ENCODE measurements at places on chromosomes 13 and 19.

DNA sequence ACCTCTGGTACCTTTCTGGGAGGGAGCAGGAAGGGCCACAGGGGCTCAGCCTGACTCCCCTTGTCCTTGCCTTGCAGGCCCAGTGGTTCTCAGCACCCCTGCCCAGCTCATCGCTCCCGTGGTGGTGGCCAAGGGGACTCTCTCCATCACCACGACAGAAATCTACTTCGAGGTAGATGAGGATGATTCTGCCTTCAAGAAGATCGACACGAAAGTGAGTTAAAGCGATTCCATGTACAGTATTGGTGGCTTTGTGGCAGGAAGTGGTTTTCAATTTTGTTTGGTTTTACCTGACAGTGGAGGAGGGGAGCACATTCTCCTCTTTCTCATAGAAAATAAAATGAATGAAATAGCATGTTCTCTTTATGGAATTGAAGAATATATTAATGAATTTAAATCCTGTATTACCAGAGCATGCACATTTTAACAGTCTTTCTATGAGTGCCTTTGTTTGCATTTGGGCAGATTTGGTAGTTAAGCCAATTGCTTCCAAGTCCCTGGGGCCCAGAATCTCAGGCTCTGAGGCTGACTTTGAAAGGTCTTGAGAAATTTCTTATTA, 4.1 kb downstream of the MAB21L1 start:
- no peak for DNase-seq

DNA sequence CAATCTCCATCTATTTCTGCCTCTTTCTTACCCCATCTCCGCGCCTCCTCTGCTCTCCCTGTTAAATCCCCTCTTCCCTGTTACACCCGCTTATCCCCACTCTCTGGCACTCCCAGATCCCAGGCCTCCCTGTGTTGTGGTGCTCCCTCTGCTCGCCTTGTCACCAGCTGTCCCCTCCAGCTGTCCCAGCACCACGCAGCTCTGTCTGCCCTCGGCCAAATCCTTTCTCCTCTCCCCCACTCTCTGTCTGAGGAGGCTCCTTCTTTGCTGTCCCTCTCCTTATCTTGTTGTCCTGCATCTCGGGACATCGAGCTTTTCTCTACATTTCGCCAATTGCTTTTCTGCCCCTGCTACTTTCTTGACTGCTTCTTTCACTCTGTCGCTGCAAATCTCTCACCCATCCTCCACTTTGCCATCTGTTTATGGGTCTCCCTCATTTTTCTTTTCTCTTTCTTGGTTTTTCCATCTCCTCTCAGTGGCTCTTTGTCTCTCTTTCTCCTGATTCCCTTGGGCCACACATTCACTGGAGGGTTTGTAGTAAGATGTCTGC, 941 bp downstream of the ZNF160 start:
- no peak for DNase-seq

GRCh38 chr19:31560086-31561060, 211.1 kb upstream of the TSHZ3 start:
- DNase-seq, result no peak

- DNase-seq, result no peak
Measured at GRCh38 chr13:40552895-40553294, 113.5 kb downstream of the FOXO1 start.

DNA sequence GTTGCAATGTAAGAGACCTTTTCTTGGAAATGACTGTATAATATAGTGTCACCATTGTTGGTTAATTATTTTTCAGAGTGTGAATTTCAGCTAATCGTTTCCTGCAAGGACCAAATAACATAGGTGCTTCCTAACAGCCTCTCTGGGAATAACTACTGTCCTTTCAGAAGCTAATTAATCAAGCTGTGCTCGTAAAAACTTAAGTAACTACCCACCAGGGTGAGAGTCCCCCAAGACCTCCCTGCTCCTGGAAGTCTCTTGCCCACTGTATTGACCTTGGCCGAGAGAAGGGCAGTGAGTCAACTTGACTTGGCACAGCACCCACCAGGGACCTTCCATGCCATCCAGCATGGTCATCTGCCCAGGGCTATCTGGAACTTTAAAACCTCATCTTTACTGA, 50.3 kb downstream of the UQCRFS1 start:
- DNase-seq, result no peak

DNA sequence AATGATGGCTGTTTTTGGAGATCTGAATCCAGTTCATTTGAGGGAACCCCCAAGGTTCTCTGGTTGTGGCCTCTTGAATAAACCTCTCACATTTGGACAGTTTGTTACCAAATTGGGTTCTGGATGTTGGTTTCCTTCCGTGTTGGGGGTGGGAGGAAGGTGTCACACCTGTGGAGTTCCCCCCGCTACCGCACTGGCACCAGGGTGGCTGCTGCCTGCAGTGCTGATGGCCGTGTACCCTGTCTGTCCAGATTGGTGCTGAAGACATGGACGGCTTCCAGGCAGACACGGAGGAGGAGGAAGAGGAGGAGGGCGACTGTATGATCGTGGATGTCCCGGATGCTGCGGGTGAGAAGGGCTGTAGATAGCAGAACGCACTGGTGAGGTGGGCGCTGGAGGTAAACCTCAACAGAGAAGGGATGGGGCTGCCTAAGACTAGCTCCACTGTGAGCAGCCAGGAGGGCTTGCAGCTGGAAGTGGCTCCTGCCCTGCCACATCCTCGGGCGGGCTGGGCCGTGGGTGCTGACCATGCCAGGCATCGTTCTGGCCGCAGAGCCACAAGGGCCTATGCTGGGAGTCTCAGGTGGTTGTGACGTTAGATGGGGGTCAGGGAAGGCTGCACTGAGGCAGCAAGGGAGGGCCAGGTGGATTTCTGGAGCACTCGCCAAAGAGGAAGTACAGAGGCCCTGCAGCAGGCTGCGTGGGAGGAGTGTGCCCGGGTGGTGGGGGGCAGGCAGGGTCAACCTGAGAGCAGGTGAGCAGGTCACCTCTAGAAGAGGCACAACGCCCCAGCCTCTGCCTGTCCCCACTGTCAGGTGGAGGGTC, 15.4 kb downstream of the UBXN6 start:
- no peak for DNase-seq

- DNase-seq, result no peak
Measured at GRCh38 chr19:38706792-38707511, 37.3 kb downstream of the CAPN12 start.

DNA sequence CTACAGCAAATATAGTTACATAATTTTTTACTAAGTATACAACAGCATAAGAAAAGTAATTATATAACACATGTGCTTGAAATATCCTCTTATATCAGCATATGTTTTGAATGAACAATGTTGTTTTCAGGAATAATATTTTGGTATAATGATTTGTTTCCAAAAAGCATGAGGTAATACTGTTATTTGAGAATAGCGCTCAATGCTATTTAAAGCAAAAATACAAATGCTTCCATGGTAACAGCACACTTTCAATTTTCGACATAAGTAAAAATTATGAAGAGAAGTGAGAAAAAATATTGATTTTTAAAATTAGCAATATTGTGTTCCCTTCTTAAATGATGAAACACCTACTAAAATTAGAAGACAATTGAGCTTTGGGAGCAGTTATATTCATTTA, 715.9 kb upstream of the ATXN8OS start:
- DNase-seq, result no peak

DNA sequence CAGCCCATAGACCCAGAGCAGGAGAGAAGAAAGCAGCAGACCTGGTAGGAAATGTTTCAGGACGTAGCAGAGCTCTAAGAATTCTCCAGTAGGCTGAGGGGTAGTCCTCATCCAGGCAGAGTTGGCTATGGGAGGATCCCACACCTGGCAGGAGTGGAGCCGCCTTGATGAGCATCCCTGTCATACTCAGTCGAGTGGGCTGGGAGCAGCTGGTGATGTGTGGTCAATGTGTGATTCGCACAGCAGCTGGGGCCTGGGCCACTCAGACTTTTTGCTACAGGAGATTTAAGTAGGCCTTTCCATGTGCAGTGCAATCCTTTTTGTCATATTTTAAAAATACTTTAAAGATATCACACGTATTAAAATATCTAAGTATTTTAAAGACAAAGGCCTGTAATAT, 56.6 kb downstream of the MYO16 start:
- DNase-seq, result no peak

DNA sequence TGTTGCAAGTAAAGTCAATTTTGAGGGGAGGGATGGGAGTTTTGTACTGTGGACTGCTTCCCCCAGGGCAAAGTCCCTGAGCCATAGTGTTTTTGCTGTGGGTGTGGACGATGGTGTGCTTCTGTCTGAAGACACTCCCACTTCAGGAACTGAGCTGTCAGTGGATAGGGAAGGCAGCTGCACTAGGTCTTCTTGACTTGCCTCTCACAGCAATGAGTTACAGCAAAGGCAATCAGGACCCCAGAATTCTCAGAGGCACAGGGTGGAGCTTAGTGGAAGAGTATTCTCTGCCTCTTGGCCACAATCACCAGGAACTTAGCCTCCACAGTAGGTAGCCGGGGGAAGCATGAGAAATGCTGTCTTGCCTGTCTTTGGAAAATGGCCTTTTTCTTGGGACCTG, 1416.6 kb upstream of the MIR17HG start:
- DNase-seq, result no peak

- DNase-seq, result no peak
Measured at GRCh38 chr13:113771709-113772331, 12.8 kb downstream of the TMEM255B start.

DNA sequence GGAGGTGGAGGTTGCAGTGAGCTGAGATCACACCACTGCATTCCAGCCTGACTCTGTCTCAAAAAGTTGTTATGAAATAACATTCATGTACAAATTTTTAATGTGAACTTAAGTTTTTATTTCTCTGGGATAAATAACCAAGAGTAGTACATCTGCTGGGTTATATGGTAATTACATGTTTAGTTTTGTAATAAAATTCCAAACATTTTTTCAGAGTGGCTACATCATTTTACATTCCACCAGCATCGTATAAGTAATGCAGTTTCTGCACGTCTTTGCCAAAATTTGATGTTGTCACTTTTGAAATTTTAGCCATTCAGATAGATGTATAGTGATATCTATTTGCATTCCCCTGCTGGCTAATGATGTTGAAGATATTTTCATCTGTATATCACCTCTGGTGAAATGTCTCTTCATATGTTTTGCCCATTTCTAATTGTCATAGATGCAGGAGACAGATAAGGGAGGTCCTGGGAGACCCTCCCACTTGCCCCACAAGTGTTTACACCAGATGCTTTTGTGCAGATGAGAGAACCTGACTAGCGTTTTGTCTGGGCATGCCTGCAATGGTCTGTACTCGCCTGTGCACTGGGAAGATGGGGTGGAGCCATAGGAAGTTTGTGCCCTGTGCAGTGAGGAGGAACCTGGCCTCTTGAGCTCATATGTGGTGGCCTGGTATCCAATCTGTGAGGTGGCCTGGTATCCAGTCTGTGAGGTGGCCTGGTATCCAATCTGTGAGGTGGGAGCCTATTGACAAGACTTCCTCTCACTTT, 12.7 kb upstream of the KBTBD6 start:
- no peak for DNase-seq
